ENCODE measurements at places on chromosomes 11 and 22. TPM values are rescaled to one million over a fixed set of nuclear protein-coding genes. Genes with fewer than 3 reads are reported as not detected.

RAB30 gene
- total RNA-seq: 8.1 TPM

C11orf97 gene
- not detected for total RNA-seq

KRTAP5-11 gene
- total RNA-seq: not detected

FBLN1 gene
- total RNA-seq: 1.0 TPM

CHRNA10 gene
- 0.13 TPM for total RNA-seq

OR51B4 gene
- not detected for total RNA-seq

NPAS4 gene
- not detected for total RNA-seq

RPS13 gene
- total RNA-seq: 869 TPM
